Astrocyte of the spinal cord (primary cell): ENCODE measurements at places on chromosomes 5 and 9.

- DNase-seq = no peak
Measured at GRCh38 chr5:137392261-137392660, 106.9 kb downstream of the SPOCK1 start.

DNA sequence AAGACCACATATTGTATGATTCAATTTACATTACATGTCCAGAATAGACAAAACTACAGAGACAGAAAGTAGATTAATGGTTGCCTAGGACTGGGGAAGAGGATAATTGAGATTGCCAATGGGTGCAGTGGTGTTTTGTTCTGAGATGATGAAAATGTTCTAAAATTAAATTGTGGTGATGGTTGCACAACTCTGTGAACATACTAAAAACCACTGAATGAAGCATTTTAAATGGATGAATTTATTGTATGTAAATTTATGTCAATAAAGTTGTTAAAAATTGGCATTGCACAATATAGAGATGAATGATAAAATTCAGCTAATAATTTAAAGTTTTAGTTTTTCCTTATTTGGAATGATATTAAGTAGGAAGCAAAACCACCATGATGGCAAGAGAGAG lies 109.5 kb upstream of the NR4A3 start:
- DNase-seq = no peak

DNA sequence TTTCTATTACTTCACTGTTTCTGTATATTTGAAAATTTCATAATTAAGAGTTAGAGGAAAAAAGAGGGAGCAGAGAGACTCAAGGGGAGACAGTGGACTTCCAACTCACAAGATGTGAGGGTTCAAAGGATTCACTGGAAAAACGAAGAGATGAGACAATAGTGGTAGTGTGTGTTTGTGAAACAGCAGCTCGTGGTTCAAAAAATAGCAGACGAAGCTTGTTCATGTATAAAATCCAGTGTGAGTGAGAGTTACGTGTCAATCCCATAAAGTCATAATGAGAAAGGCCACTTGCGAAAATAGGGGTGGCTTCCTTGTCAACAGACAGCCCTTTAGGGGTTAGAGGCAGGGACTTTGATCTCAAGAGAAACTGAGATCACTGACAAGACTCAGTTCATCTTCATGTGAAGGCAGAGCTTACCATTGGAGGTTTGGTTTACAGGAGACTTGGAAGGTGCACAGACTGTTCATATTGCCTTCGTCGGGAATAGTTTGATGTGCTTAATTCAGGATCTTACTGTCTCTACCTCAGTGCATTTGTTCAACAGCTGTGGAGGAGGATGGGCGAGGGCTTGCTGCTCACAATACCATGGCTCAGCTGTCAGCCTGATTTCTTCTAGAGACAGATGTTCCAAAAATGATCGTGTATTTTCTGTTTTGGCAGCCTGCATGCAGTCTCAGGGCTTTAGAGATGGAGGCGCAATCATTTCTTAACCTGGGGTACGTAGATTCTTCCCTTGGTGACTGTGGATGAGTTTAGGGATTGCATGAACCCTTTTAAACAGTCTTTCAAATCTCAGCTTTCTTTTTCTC lies 105.7 kb upstream of the KLF9 start:
- no peak for DNase-seq

GRCh38 chr5:72393052-72393451 lies 72.9 kb downstream of the PTCD2 start:
- DNase-seq = no peak

- DNase-seq = no peak
Measured at GRCh38 chr5:61600945-61601511, 269.0 kb downstream of the ZSWIM6 start.

- DNase-seq = no peak
Measured at GRCh38 chr9:15670246-15670645, 117.4 kb downstream of the CCDC171 start.

GRCh38 chr5:168978015-168978414 lies 322.9 kb downstream of the SLIT3 start:
- peak; percentile 19 for DNase-seq

- peak; percentile 31 for DNase-seq
Measured at GRCh38 chr5:97986069-97986468, 787.4 kb upstream of the RGMB start.

- DNase-seq = no peak
Measured at GRCh38 chr9:7401116-7401515, 398.5 kb downstream of the DMAC1 start.

DNA sequence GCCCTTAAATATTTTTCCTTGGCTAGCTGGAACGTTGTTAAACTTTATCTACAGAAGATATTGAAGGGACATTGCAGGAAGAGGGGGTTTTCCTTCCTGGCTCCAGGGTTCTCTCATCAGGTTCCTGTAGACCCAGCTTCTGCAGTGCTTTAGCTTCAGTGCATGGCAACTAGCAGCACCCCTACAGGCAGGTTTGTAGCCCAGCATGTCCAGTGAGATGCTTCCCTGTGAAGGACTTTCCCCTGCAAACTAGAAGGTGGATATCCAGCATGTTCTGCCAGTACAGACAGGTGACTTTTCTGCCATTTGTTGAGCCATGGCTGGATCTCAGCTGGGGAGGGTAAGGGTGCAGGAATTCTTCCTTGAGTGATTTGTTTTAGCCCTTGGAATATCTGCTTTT lies 10.4 kb downstream of the CCL28 start:
- DNase-seq = no peak

- DNase-seq = peak; percentile 15
Measured at GRCh38 chr5:134073404-134073803, 41.1 kb upstream of the TCF7 start.

- no peak for DNase-seq
Measured at GRCh38 chr5:122400341-122400740, 88.3 kb downstream of the SNCAIP start.

DNA sequence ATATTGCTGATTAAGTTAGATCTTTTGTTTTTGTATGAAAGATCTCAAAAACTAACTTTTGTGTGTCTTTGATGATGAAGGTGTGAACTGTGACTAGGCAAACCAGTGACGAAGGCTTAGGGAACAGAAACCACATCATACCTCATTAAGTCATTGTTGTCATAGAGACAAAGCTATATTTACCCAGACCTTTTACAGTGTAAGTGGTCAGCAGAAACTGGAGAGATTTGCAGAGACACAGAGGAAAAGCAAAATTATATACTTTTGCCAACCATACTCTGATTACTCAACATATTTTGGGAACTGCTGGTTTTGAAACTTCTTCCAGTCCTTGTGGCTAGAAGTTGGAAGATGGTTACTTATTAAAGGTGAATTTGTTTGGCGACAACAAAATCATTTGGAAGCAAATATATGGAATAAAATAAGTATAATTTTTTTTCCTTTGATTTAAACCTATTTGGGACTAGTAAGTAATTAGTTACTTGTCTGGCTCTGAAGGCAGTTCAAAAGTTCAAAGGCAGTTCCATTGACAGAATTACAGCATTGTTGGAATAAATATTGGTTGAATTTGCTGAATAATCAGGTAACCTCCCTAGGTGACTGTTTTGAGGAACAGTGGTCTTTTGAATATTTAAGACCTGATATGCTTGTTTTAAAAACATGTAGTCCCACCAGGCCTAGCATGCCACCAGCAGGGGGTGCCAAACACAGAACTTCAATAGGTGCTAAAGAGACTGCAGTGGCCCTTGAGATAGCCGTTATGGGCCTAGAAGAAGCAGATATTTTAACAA lies 103.8 kb downstream of the RPS23 start:
- DNase-seq = peak; percentile 89

DNA sequence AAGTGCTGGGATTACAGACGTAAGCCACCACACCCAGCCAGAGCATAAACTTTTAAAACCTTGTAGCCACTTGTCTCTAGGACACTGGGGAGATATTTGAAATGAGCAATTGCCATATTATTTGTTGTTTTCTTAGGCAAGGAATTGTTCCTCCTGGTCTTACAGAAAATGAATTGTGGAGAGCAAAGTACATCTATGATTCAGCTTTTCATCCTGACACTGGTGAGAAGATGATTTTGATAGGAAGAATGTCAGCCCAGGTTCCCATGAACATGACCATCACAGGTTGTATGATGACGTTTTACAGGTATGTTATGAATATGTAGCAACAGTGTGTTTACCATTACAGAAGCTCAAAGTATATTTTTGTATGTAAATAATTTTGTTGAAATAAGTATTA lies 30.5 kb downstream of the SFXN1 start:
- no peak for DNase-seq

GRCh38 chr9:70220216-70220615 lies 38.6 kb upstream of the SMC5 start:
- DNase-seq = no peak

- DNase-seq = no peak
Measured at GRCh38 chr9:37801287-37801850, 772 bp downstream of the DCAF10 start.

DNA sequence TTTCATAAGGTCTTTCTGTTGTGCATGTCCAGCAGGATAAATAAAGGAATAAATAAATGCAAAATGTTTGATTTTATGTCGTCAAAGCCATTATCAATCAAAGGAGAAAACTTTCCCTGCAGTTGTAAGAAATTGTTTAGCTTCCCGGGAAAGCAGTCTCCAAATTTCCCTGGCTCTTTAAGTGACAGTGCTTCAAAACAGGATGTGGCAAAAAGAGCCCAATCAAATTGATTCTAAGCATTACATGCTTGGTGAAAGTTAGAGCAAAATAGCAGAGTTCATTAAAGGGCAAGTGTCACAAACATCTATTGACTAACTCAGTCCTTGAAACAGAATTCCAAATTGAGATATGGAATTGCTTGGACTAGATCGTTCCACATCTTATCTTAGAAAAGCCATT lies 704.1 kb downstream of the PRELID2 start:
- peak; percentile 1 for DNase-seq

DNA sequence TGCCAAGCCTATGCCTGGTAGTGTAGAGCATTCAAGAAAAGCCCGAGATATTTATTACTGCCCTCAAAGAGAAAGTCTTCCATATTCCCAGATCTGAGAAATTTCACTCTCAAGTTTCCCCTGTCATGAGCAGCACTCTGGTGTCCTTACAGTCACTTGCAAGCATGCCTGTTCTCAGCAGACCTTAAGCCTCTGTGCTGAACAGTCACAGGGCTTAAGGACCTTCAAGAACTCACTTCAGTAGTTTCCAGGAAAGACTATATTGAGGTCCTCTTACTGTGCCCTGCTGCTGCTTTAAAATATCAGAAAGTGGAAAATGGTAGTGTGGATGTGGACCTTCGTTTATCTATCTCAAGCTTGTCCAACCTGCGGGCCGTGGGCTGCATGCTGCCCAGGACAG lies 53.5 kb downstream of the DNAJC21 start:
- no peak for DNase-seq

DNA sequence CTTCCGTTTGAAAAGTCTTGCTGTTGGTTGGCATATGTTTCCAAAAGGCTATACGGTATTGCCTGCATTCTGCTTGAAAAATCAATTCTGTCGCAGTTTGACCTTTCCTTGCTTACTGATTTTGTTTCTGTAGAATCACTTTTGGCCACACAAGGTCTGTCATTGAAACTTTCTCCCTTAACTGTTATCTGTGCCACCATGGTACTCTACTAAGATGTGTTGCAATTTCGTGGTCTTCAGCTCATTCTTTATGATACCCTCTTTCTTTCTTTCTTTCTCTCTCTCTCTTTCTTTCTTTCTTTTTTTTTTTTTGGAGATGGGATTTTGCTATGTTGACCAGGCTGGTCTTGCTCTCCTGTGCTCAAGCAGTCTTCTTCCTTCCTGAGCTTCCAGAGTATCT lies 4.5 kb downstream of the OSTF1 start:
- no peak for DNase-seq

DNA sequence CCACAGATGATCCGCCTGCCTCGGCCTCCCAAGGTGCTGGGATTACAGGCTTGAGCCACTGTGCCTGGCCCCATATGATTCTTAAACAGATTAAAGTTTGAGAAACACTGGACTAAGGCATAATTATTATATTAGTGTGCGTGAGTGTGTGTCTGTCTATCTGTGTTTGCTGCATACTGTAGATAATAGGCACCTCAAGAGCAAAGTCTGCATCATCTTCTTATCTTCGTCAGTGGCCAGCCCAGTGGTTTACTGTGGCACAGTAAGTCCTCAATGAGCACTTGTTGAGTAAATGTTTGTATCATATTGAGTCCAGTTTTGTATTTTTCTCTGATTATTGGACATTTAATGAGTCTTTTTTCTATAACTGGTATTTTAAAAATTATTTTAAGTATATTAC lies 81.7 kb downstream of the ITGA1 start:
- DNase-seq = no peak
